Left forelimb (tissue), 1 donor: ENCODE measurements at places on chromosomes 5 and 9.
A peak's percentile ranks its signal among the peaks of the same experiment; 100 is the strongest.

- no peak for DNase-seq
Measured at GRCh38 chr5:126483156-126483555, 59.9 kb downstream of the GRAMD2B start.

GRCh38 chr5:171463862-171464229, 44.4 kb downstream of the FGF18 start:
- no peak for DNase-seq

DNA sequence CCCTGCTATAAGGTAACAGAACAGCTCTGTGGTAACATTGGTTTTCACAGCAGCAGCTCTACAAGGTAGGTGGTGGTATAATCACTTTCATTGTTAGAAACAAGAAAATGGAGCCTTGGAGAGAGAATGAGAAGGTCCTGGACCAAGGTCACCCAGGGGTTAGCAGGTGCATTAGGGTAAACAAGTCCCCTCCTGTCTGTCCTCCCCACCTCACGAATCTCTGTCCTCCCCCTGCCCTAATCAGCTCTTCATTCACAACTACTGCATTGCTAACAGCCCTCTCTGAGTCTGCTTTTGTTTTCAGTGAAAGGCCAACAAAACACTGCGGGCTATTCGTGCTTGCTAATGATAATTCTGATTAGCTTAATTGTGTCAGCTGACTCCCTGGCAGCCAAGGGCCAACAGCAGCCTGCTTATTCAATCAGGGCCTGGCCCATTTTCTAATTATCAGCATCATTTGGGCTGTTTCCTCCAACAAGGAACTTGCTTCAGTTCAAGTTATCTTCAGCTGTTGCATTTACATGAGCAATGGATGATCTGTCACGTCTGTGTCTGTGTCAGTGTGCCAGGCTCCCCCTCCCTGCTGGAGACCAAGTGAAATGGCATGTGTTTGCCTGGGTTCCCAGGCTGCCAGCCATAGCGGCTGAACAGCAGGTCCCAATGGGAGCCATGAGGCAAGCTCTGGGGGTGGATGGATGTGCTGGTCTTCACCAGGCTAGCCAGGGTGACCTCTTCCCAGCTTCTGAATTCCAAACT, 56.7 kb upstream of the EQTN start:
- no peak for DNase-seq

GRCh38 chr9:124590889-124591641, 83.9 kb upstream of the NR5A1 start:
- no peak for DNase-seq

DNA sequence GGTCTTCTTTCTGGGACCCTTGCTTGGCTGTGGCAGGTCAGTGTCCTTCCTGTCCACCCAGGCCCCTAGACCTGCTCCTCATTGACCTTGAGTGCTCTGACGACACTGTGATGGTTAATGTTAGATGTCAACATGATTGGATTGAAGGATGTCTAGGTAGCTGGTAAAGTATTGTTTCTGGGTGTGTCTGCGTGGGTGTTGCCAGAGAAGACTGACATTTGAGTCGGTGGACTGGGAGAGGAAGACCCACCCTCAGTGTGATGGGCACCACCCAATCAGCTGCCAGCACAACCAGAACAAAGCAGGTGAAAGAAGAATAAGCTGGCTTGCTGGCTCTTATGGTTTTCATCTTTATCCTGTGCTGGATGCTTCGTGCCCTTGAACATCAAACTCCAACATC, 74.5 kb downstream of the CFAP90 start:
- no peak for DNase-seq

- DNase-seq, result no peak
Measured at GRCh38 chr5:159525117-159525516, 194.8 kb upstream of the IL12B start.

DNA sequence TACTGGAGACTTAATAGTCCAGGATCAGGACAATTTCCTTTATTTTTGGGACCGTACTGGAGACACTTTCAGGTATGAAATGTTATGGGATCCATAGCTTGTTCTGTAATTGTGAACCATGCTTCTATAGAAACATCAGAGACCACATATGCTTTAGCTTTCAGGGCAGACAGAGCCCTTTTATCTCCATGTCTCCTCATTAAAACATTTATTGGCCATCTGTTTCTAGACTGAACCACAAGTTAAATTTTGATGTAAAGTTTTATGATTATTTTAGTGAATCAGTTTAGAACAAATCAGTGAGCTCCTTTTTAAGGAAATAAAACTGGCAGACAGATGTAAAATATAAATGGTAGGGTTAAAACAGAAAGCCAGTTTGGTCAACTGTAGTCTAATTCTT, 62.0 kb downstream of the SLC27A6 start:
- DNase-seq, result no peak

GRCh38 chr5:126683912-126684311, 83.2 kb downstream of the PHAX start:
- no peak for DNase-seq

DNA sequence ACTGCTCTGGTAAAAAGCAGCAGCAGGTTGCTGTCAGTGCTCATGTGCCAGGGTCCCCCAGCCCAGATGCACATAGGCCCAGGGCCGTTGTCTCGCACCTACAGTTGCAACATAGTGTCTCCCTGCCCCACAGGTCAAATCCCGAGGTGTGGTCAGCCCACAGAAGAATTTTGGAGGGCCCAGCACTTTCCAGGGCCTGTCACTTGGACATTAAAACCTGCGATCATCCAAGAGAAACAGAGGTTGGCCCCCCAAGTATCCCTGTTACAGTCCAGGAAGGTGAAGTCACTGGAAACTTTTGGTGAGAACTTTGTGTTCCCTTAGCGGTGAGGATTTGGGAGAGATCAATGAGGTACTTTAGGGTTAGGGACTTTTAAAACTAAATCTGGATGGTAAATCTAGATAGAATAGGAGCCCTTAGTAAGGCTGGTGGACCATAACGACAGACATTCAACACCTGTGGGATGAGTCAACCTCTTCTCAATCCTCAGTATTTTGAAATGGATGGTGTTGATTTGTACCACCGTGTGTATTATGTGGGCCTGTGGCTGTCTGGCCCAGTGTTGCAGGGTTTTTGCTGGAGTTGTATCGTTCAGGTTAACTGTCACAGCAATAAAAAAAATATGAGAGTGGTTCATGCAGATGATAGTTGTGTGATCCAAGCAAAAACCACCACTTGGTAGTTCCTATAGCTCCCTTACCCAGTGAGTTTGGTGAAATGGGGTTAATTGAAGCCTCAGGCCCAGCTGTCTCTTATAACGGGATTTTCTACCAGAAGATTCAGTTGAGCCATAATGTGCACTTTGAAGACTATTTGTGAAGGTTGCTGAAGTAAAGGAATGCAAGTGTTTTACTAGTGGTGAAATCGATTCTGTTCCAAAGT, 19.2 kb downstream of the OR2S2 start:
- DNase-seq, result no peak

DNA sequence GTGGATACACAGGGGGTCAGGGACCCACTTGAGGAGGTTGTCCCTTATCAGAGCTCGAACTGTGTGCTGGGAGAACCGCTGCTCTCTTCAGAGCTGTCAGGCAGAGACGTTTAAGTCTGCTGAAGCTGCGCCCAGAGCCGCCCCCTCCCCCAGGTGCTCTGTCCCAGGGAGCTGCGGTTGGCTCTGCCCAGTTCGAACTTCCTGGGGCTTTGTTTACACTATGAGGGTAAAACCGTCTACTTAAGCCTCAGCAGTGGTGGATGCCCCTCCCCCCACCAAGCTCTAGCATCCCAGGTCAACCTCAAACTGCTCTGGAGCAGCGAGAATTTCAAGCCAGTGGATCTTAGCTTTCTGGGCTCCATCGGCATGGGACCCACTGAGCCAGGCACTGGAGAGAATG, 15.9 kb downstream of the SRD5A1 start:
- no peak for DNase-seq

GRCh38 chr5:177963966-177964365, 32.1 kb downstream of the PROP1 start:
- peak; percentile 26 for DNase-seq

GRCh38 chr5:110702704-110703103, 23.8 kb downstream of the TMEM232 start:
- no peak for DNase-seq

GRCh38 chr5:92942762-92943161, 638.3 kb downstream of the NR2F1-AS1 start:
- no peak for DNase-seq

- no peak for DNase-seq
Measured at GRCh38 chr5:175642998-175643397, 14.9 kb upstream of the HRH2 start.

- DNase-seq, result no peak
Measured at GRCh38 chr5:52996979-52997378, 7.8 kb downstream of the ITGA2 start.

- DNase-seq, result peak; percentile 88
Measured at GRCh38 chr9:16309469-16310271, 560.8 kb downstream of the BNC2 start.
